ENCODE measurements at places on chromosomes 6 and 20.

DNA sequence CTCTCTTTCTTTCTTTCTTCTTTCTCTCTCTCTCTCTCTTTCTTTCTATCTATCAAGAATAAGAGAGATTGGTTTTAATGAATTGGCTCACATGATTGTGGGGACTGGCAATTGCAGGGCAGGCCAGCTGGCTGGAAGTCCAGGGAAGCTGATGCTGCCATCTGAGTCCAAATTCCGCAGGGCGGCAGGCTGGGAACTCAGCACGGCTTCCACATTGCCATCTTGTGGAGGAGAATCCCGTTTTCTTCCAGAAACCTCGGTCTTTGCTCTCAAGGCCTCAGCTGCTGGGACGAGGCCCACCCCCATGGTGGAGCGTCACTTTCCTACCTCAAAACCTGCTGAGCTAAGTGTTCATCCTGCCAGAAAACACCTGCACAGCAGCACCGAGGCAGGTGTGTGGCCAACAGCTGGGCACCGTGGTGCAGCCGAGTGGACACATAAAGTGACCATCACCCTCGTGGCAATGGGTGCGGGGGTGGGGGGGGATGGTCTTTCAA lies 58.8 kb upstream of the SLCO4A1 start:
- DNase-seq = peak; percentile 72

- DNase-seq = no peak
These were observed 176.7 kb downstream of the HACE1 start for GRCh38 chr6:104682722-104683643.

DNA sequence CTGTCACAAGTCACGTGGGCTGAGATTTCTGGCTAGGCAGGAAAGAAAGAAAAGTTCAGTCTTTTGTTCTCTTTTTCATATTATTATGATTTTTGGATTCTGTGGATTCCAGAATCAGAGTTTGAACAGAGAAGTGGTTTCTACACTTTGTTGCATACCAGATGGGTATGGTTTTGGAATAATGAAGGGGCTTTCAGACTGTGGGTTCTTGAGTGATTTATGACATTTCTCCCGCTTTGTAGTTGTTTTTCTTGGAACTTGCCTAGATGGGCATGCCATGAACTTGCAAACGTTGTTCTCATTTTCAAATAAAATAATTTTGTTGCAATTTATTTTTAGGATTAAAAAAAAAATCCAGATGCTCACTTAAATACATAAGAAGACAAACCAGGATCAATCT lies 34.4 kb downstream of the CBFA2T2 start:
- no peak for DNase-seq

DNA sequence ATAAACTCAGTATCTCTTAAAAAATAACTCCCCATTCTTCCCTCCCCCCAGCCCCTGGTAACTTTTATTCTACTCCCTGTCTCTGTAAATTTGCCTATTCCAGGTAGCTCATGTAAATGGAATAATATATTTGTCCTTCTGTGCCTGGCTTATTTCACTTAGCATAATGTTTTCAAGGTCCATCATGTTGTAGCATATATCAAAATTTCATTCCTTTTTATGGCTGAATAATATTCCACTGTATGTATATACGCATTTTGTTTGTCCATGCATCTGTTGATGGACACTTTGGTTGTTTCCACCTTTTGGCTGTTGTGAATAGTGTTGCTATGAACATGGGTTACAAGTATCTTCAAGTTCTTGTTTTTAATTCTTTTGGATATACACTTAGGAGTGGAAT lies 13.0 kb downstream of the PERP start:
- no peak for DNase-seq

DNA sequence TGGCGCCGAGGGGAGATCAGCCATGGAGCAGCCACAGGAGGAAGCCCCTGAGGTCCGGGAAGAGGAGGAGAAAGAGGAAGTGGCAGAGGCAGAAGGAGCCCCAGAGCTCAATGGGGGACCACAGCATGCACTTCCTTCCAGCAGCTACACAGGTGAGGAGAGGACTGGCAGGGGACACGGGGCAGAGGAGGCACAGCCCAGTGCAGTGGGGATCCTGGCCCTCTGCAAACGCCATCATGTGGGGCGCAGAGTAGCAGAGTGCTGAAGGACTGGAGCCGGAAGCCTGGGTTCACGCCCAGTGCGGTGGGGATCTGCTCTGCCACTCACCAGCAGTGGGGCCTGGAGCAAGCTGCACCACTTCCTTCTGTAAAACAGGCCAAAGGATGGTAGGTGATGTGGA lies 41.1 kb upstream of the FANCE start:
- no peak for DNase-seq

DNA sequence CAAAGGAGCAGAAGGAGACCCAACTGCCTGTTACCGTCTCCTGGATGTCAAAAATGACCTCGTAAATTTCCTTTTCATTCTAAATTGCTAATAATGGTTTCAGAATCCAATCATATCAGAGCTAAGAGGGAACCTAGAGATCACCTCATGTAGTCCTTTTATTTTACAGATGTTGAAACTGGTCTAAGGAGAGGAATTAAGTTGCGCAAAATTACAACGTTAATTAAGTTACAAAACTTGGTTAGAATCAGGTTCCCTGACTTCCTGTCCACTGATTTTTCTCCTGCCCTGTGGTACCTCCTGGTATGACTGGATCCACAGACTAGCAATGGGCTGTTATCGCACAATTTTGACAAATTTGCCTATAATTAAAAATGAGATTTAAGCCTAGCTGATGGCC lies 9.0 kb upstream of the STK38 start:
- DNase-seq = no peak

DNA sequence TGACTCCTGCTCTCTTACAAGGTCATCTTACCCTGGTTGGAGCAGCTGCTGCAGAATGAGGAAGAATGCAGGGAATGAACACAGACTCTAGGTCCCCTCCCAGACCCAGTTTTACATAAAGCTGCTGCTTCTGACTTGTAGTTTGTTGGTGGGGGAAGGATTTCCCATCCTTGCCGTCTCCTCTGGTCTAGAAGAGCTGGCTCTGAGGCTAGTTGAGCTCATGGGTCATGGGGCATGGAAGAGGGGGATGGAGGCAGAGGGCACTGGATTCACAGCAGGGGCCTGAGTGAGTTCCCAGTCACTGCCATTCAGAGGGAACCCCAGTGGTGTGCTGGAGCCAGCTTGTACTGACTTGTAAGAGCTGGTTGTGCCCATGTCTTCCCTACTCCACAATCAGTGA lies 9.2 kb upstream of the GUCA1A start:
- no peak for DNase-seq

GRCh38 chr6:84728602-84729001 lies 35.8 kb downstream of the TBX18 start:
- DNase-seq = no peak

DNA sequence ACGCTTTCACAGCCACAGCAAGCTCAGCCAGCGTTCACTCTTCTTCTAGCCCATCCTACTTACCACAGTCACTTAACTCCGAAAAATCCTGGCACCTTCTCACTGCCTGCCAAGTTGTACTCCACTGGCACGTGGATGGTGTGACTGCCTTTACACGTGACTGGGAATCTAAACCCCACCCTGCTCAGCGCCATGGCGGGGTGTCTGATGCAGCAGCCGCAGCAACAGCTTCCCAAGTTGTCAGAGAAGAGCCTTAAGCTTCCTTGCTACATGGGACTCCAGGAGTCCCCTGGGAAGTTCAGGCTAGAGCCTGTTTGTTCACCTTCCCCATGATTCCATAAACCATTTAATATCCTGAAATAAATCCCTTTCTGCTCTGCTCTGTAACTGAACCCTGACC lies 61.9 kb upstream of the FOXC1 start:
- DNase-seq = no peak

- no peak for DNase-seq
These were observed 17.2 kb downstream of the TAB2 start for GRCh38 chr6:149334682-149335160.

DNA sequence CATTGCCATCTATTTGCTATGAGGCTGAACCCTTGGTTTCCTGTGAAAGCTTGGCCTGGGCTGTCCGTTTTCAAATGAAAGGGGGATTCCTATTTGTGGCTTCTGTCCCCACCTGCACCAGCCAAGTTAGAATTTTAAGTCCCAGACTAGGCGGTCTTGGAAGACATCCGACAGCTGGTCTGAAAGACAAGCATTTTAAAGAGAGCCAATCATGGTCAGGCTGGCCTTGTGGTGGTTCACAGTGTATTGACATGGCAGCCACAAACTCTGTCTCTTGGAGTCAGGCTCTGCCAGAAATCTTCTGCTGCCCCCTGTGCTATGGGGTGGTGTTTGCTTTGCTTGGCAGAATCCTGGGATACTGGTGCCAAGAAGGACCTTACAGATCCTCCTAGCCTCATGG lies 319.2 kb upstream of the MOCS1 start:
- DNase-seq = no peak

DNA sequence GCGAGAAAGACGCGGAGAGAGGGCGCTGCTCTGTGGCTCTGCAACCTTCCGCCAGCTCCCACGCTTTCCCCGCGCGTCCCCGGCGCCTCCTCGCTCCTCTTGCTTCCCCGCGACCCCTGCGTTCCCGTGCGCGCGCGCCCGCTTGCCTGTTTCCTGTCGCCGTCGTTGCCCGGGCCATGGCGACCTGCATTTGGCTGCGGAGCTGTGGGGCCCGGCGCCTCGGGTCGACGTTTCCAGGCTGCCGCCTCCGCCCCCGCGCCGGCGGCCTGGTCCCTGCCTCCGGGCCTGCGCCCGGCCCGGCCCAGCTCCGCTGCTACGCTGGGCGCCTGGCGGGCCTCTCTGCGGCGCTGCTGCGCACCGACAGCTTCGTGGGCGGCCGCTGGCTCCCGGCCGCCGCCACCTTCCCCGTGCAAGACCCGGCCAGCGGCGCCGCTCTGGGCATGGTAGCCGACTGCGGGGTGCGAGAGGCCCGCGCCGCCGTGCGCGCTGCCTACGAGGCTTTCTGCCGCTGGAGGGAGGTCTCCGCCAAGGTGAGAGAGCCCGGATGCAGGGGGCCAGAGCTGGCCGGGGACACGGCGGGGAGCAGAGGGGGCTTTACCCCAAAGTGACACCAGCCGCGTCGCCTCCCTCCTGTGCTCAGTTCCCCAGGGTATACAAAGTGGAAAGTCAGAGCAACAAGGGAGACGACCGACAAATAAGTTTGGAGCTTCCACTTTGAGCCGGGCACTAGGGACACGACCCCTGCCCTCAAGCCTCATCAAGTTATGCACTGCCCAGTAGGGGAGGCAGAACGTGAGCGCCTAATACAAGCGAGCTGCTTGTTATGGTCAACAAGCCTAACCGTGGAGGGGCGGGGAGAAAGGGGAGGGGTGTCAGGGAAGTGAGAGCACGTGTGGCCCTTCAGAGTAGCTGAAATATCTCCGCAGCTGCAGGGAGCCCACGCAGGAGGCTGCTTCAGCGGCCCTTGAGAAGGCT lies at the start of gene ALDH5A1:
ALDH5A1 (plus strand) TSS at position 149 of the 975 bp plus-strand sequence; CDS start at position 177, 28 bp downstream.
- DNase-seq = peak; percentile 33

DNA sequence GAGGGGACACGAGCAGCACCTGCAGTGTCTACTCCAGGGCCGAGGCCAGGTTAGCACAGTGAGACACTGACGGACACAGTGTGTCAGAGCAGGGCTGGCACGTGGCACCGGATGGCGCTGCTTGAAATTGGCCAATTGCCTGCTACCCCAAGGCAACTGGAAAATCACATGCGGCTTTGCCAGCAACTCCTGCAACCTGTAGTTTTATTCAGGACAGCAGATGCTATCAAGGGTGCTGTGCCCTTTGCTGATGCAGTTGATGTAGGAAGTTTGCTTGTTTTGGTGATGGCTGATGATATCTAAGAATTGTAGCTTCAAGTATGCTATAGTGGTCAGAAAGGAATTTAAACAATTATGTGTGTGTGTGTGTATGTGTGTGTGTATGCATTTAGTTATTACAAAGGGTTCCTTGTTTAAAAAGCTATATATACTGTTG lies 25.9 kb downstream of the RIN2 start:
- DNase-seq = peak; percentile 55

- DNase-seq = no peak
These were observed 378.7 kb upstream of the SOX4 start for GRCh38 chr6:21214738-21215448.

DNA sequence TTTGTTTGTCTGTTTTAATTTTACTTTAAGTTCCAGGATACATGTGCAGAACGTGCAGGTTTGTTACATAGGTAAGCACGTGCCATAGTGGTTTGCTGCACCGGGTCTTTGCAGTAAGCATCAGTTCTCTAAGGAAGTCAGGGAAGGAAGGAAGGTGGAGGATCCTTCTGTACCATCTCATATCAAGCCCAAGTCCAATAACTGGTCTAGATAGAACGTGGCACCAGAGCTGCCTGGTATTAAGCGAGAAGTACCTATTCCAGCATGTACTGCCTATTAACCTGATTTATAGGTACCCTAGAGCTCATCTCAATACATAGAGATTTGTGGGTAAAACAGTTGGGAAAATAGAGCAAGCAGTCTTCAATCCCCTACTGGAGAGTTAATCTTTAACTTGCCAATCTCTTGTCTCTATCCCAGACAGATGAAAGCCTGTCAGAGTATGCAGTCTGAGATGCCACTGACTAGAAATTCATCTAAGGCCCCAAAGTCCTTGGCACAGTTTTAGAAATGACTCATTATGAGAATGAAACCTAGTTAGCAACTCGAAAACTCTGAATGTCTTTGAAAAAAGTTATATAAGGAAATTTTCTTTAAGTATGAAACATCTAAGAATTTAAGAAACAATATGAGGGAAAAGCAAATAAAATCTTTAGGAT lies 144.9 kb downstream of the TFAP2A start:
- DNase-seq = no peak

DNA sequence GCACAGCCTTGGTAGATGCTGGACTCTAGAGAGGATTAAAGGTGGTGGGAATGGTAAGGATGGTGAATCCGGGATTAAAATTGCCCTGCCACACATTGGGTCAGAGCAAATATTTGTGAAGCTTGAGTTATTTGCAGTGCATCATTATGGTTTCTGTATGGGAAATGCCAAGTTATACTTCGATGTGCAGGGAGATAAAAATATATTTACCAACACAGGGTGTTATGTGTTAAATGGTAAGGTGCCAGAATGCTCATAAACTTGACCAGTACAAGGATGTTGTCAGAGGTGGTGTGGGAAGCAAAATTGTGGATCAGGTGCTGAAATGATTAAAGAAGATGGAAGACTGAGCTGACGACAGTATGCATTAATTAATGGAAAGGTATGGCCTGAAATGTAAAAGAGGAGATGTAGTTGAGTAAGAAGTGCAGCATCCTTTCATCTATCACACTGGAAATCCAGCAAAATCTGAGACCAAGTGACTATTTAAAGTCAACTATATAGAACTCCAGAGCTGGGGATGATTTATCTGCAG lies 262.3 kb downstream of the ADGB start:
- DNase-seq = no peak

DNA sequence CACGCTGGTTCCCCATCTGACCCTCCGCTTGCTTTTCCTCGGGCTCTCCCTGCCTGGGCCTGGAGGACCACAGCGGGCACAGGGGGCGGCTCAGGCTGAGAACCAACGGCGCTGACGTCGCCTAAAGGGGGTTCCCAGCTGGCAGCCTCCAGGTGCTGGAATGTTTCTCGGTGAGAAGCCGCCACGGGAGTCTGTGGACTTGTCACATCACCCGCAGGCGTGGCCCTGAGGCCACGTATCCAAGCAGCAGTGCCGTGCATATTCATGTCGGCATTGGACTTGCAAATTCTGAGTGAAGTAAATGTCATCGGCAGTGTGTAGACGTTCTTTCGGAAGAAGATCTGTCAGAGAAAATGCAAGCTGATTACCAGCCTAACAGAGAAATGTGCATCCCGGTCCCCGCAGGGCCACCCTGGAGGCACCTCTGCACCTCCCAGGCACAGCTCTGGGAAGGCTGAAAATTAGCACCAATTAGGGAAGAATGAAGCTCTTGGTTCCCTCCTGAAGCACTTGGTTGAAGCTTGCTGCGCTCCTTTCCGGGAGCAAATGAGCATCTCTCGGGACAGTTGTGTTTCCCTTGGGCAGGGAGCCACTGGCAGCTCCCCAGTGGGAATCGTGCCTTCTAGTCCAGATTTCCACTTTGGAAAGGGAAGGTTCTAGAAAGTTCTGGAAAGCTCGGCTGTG lies 24.3 kb downstream of the NTSR1 start:
- no peak for DNase-seq

Data from anterior cingulate cortex (tissue), 58 donors.